ENCODE measurements at places on chromosomes 3 and 15.

- no peak for DNase-seq
Measured at GRCh38 chr3:14170531-14171159, 7.8 kb downstream of the XPC start.

DNA sequence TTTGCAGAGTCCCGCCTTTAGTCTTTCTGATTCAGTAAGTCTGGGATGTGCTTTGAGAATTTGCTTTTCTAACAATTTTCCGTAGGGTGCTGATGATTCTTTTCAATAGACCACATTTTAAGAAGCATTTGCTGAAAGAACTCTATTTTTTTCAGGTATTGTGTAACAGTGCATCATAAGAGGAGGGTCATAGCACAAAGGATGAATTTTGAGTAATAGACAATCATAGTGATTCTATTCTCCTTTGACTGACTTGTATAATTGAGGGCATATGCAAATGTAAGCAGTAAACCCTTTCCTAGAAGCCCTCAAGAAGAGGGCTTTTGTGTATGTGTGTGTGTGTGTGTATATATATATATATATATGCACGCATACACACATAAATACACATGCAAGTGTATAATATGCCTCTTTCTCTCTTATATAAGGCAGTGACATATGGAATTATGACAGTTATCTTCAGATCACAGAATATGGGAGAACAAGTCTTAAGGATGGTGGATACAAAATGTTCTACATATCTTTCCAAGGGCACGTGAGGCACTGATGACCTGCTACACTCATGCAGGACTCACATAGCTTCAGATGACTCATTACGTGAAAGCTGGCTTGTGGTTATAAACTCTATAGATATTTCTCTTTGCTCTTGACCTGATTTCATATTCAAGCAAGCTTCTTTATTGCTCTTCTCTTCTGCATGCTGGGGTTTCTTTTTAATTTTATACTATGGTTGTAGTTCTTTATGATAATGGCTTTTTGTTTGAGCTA, 6.5 kb upstream of the PLSCR1 start:
- no peak for DNase-seq

- no peak for DNase-seq
Measured at GRCh38 chr15:41182266-41182665, 48.3 kb downstream of the EXD1 start.

DNA sequence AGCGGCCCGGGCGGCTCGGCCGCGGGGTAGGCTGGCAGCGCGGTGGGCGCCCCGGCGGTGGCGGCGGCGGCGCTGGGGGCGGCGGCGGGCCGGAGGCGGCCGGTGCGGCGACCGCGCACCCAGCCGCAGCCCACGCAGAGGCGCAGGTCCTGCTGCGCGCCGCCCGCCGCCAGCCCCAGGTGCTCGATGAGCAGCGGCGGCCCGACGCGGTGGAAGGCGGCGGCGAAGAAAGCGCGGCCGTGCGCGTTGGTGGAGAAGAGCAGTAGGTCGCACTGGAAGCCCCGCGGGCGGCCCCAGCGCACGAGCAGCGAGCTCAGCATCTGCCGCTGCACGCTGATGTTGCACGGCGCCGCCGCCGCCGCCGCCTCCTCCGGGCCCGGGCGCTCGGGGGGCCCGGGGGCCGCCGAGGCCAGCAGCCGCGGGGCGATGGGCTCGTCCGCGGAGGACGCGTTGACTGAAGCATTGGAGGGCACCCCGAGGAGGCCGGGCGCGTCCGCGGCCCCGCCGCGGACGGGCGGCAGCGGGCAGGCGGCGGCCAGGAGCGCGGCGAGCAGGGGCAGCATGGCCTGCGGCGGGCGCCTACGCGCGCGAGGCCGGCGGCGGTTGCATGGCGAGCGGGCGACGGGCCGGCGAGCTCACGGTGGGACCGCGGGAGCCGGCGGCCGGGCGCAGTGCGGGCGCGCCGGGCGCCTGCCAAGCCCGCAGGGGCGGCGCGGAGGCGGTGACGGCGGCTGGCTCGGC, 452 bp downstream of the TMEM158 start:
- no peak for DNase-seq

- DNase-seq = peak; percentile 21
Measured at GRCh38 chr15:57561041-57561711, 30.5 kb upstream of the MYZAP start.

GRCh38 chr3:105197863-105198262, 168.8 kb upstream of the ALCAM start:
- no peak for DNase-seq

DNA sequence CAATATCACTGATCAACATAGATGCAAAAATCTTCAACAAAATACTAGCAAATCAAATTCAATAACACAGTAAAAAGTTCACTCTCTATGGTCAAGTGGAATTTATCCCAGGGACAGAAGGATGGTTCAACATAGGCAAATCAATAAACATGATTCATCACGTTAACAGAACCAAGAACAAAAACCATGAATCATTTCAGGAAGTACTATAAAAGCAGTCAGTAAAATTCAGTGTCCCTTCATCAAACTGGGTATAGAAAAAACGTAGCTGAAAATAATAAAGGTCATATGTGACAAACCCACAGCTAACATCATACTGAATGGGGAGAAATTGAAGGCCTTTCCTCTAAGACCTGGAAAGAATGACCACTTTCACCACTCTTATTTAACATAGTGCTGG, 172.1 kb downstream of the POLR2M start:
- no peak for DNase-seq

GRCh38 chr15:82855286-82856100, 46.1 kb downstream of the WHAMM start:
- DNase-seq = no peak

- DNase-seq = no peak
Measured at GRCh38 chr3:143334231-143334630, 214.7 kb downstream of the CHST2 start.

- DNase-seq = no peak
Measured at GRCh38 chr3:122091602-122092295, 36.6 kb downstream of the CD86 start.

DNA sequence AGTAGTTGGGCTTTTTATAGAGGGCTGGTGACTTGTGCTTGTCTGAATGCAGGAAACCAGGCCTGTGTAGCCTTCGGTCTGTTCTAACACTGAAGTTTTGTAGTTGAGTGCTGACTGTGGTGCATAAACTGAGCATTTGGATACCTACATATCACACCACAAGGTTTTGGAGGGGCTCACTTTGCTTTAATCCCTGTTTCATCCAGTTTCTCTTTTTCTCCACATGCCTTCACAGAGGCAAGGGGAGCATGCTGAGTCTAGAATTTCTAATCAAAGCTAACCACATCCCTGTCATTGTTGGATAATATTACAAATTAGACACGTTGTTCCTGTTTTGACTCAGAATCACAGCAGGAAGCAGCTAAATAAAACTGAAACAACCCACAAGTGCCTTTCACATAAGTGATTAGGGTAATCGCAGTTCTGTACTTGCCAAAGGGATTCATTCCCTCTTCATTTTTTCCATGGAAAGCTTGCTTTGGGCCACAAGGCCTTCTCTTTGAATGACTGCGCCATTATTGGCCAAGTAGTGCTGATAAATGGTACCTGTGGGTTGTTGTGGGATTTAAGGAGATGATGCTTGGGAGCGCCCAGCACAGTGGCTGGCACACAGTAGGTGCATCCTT, 48.9 kb downstream of the TGFBR2 start:
- DNase-seq = no peak

- no peak for DNase-seq
Measured at GRCh38 chr3:59424268-59425010, 374.6 kb upstream of the CFAP20DC start.

GRCh38 chr3:18758047-18758704, 333.0 kb upstream of the SATB1 start:
- no peak for DNase-seq

DNA sequence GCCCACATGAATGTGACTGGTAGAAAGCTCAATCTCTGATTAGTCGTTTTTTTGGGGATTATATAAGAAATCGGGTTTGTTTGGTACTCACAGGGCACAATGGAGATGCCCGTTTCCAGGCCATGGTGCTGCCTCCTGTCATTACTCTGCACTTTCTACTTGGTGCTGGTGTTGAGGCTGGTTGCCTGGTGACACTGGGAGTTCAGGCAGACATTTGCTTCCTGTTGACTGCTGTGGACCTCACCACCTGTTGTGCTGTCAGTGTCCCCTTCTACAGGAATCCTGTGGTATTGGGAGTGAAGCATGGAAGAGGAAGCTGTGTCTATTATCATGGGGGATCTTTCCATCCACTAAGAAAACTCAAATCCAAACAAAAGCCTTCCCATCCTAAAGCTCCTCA, 227.2 kb upstream of the TBL1XR1 start:
- no peak for DNase-seq

- DNase-seq = no peak
Measured at GRCh38 chr3:74591342-74591741, 23.1 kb downstream of the CNTN3 start.

- no peak for DNase-seq
Measured at GRCh38 chr3:153000325-153000724, 161.7 kb upstream of the RAP2B start.

GRCh38 chr3:15387171-15387581, 40.2 kb downstream of the METTL6 start:
- no peak for DNase-seq

- DNase-seq = no peak
Measured at GRCh38 chr3:45605534-45605933, 11.0 kb downstream of the LIMD1 start.

- DNase-seq = no peak
Measured at GRCh38 chr15:76191539-76192244, 119.6 kb downstream of the ETFA start.

DNA sequence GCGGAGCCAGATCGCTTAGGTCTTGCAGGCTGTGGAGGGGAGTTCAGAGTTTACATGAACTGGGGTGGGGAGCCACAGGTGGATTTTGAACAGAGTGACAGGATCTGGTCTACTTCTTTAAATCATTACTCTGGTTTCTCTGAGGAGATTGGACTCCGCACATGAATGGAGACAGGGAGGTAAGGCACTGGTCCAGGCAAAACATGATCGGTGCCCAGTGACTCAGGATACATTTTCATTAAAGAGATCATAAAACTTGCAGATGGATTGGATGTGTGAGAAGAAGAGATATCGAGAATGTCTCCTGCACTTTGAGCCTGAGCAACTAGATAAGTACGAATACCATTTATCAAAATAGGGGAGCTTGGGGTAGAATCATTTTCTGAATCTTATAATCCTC, 61.8 kb upstream of the CMSS1 start:
- no peak for DNase-seq

DNA sequence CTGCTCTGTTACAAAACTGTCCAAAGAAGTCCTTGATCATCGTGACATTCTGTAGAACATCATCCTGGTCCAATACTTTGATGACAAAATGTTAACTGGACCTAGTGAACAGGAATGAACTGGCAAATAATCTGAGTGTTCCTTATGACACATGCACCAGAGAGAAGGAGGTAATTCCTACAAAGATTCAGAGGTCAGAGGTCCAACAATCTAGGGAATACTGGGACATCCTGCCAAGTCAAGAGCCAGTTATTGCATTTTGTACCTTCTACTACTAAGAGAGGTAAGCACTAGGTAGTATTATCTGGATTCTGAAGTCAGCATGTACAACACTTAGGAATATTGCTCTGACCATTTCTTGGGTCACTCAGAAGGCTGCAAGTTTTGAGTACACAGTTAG, 20.8 kb downstream of the LZTFL1 start:
- DNase-seq = no peak

GRCh38 chr3:93981649-93982048, 1.7 kb downstream of the ARL13B start:
- DNase-seq = no peak

GRCh38 chr3:175118382-175118941, 259.3 kb downstream of the NAALADL2 start:
- no peak for DNase-seq

- DNase-seq = no peak
Measured at GRCh38 chr15:49225572-49226281, 55.7 kb downstream of the GALK2 start.

DNA sequence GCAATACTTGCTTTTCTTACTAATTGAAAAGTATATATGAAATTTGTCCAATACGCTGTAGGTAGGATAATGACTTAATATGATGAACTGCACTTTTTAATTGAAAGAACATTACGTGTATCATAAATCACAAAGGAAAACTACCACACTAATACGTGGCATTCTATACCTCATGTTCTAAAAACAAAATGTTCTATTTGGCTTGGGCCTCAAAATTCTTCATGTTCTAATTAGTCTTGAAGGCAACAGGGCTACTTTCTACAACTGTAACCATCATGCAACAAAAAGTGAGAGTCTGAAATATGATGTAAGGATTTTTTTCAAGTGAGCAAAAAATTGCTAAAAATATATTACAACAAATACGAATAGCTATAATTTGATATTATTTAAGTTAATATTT, 19.8 kb downstream of the THRB start:
- no peak for DNase-seq

DNA sequence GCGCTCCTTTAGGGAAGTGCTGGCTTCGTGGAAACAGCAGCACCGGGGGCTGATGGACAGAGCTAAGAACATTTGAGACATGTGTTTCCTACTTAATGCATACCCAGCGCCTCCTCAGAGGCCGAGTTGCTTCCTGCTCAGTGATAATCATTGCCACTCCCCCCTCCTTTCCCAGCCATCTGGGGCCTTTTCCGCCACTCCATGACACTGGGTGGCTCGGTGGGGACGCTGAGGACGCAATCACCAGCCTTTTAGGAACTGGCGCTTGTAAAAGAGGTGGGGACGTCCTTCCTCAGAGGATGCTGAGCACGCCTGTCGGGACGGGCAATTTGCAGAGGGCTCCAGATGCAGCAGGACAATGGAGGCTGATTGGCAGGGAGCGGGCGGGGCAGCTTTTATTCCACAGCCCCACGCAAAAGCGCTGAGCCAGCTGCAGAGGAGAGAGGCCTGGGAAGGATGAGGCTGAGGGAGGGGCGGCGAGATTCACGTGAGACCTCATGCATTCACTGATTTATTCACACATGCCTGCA, 22.2 kb upstream of the IQSEC1 start:
- DNase-seq = no peak

DNA sequence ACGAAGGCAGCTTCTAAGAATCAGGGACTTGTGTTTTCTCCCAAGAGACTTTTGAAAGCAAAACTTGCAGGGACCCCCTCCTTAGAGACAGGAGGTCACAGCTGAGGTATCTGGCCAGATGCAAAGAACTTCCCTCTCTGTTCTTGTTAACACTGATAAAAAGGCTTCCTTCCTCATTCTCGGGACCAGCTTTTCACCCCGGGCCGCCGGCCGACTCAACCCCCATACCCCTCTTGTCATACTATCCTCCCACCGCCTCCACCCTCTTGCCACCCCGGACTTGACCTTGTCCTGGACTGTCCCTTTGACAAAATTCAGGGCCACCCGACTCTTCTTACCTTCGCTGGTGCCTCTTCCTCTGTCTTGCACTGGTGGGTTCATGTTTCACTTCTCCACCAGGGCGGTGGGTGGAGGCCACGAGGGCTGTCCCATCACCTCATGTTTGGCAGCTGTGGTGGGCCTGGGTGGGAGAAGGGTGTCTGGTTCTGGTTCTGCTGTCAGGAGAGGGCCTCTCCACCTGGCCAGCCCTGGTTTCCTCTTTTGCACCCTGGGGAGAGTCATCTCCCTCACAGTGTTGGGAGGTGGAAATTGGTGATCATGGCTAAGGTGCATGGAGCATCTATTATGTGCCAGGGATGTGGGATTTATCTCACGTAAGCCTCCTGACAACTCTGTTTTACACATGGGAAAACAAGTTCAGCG, 32.5 kb downstream of the BHLHE40 start:
- no peak for DNase-seq
